ENCODE measurements at places on chromosomes 6 and 20.

- no peak for DNase-seq
These were observed 659.9 kb downstream of the EPM2A start for GRCh38 chr6:145075425-145075824.

- DNase-seq = no peak
These were observed 4.8 kb upstream of the ASF1A start for GRCh38 chr6:118889163-118889562.

- no peak for DNase-seq
These were observed at the start of gene RSPO4 for GRCh38 chr20:1001911-1002681. RSPO4 (minus strand) TSS chr20:1002311; CDS start chr20:1002164, 147 bp downstream.

DNA sequence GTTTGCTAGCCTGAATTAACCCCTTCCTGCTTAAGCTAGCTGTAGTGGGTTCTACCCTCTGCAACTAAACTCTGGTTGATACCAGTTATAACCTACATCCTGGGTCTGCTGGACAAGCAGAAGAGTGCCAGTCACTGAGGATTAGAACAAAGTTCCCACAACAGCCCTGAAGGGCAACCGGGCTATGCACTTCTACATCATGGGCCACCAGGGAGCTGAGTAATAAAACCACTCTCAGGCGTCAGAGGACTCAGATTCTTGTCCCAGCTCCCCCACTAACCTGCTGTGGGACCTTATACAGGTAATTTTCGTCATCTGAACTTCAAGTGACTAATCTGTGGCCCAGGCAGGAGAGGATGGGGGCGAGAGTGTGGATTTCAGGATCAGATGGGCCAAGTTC lies 56.8 kb downstream of the EYA2 start:
- no peak for DNase-seq

GRCh38 chr20:25321262-25321831 lies 69.3 kb downstream of the ABHD12 start:
- DNase-seq = no peak

DNA sequence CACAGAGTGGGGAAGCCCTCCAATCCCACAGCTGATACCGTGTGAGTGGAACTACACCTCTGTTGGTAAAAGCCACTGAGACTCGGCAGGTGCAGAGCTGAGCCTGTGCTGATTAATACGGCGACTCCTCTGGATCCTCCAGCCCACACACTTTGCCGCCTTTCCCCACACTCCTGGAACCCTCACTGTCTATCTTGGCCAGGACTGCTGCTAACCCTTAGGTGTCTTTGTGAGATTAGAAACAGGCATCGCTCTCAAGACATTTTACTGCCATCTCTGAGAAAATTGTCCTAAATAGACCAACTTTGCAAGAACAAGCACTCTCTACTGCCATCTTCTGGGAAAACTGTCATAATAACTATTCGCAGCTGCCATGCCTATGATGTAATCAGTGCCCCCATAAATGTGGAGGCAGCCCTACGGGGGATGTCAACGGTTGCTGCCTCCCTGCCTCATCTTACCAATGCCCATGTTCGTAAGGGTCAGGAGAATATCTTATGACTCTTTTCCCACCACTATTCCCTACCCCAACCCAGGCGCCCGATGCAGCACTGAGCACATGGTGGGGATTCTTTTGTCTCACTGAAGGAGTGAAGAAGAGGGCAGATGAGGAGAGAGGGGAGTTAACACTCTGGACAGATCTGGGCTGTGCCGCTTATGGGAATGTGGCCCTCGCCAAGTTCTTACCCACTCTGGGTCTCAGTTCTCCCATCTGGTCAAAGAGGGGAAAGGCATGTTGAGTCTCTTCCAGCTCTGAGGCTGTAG lies 26.1 kb upstream of the KCNB1 start:
- DNase-seq = no peak

DNA sequence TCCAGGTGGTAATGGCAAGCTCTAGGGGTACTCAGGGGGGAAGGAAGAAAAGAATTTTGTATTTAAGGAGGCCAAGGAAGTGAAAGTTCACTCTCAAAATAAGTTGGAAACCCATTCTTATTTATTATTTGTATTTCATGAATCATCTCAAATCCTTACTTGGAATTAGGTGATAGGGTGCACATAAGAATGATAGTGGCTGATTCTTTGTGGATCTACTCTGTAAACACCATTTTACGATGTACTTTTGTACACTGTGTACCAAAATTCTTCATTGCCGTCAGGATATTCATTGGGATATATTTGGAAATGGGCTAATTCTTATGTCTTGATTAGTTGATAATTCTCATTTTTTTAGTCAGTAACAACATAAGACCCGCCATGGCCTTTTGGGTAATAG lies 179.5 kb upstream of the LAMP5 start:
- no peak for DNase-seq

GRCh38 chr6:10834823-10835222 lies 3.5 kb downstream of the MAK start:
- DNase-seq = no peak

DNA sequence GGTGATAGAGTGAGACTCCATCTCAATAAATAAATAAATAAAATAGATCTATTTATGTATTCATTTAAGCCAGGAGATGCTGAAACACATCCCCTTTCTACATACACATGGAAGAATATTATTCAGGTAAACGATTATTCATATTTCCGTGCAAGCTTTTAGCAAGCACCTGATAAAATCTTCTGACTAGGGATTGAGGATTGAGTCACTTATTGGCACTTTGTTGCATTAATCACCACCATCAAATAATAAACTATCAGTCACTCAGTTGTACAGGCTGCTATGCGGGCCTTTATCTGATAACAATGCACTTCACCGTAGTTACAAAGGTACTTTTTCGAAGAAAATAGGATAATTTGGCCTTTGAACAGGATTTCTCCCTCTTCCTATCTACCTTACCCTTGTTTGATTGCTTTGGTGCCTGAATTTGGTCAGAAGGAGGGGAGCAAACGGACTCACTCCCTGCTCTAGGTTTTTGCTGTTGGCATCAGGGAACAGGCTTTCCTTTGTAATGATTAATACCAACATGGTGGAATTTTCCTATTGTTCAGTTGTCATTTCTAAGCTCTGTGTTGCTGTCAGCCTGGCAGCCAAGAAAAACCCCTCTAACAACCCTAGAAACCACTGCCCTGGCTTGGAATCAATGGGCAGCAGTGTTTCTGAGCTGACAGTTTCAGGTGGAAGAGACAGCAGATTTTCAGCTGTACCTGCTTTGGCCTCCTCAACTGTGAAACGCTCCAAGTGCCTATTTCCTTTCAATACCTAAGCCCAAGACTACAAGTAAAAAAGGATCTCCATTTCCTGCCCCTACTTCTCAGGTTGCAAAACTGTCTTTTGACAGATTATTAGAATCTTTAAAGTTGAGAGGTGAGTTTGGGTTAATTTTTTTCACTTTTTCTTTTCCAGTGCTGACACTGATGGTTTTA lies 63.0 kb downstream of the MYB start:
- DNase-seq = no peak

GRCh38 chr6:159654483-159655098 lies 38.5 kb downstream of the SOD2 start:
- no peak for DNase-seq

GRCh38 chr6:164337925-164338397 lies 923.4 kb downstream of the QKI start:
- DNase-seq = no peak

GRCh38 chr6:167580619-167580911 lies 246.1 kb upstream of the AFDN start:
- no peak for DNase-seq

DNA sequence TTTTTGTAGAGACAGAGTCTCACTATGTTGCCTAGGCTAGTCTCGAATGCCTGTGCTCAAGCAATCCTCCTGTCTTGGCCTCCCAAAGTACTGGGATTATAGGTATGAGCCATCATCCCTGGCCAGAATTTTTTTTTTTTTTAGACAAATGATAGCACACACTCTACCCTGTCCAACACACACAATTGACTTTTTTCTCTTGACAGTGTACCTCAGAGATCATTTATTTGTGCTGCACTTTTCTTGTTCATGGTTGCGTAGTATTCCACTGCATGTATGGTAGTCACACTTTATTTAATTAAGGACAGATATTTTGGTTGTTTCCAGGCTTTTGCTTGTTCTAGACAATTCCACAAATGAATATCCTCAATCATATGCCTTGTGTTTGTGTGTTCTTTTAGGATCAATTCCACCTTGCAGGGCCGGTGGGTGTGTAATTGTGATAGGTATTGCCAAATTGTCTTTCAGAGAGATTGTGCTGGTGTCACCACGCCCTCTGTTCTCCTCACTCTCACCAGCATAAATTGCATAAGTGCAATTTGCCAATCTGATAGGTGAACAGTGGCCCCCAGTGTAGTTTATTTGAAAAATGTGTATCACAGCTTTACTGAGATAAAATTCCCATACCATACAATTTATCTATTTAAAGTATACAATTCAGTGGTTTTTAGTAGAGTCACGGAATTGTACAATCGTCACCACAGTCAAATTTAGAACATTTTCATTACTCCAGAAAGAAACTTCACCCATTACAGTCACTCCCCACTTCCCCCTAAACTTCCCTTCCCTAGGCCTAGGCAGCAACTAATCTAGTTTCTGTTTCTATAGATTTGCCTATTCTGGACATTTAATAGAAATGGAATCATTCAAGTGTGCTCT lies 20.1 kb downstream of the SRC start:
- DNase-seq = no peak

DNA sequence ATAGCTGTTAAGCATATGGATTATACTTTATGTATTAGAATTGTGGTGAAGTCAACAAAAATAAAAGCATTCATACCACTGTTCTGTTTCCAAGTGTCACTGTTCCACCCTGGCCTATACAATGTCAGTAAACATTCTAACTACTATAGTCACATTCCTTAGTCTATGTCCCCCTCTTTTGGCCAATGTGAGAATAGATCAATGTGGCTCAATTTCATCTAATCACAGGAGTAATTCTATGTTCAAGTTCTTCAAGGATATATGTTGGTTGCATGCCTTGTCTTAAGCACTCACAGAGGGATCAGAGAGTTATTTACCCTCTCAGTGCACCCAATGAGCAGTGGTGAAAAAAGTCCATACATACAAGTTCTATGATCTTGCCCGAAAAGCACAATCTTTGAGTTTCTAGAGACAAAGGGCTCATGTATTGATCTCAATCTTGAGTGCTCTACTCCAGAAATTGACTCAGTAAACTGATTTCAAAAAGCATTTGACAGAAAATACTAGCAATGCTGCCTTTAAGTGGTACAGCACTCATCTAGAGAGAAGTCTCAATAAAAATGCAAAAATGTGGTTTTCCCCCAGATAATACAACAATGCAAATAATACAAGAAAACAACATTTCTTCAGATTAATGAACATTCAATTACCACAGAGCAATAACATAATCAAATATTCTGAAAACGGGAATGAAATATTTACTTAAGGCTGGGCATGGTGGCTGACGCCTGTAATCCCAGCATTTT lies 16.5 kb downstream of the SMLR1 start:
- no peak for DNase-seq

GRCh38 chr6:79874531-79875134 lies 72.7 kb downstream of the ELOVL4 start:
- no peak for DNase-seq

GRCh38 chr20:33600981-33601380 lies 61.1 kb upstream of the C20orf144 start:
- no peak for DNase-seq

DNA sequence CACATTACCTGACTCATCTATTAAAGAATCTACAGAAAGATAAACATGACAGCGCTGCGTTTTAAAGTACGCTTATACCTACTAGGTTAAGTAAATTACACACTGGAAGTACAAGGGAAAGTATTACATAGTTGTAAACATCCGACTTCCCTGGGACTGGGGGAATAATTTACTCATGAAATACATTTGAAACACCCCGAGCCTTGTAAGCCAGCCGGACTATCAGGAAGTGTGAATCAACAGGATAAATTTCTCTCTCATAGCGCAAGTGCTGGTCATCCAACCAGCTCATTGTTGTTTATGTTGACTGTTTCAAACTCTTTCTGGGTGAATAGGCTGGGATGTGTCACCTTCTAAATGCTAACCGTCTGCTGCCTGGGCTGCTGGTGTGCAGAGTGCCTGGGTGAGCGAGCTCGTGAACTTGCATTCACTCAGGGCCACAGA lies 4.9 kb downstream of the BMP6 start:
- DNase-seq = no peak

- DNase-seq = no peak
These were observed at the start of gene HLA-DRA for GRCh38 chr6:32439602-32440214. HLA-DRA (plus strand) TSS chr6:32439887; CDS start chr6:32439951, 64 bp downstream.

DNA sequence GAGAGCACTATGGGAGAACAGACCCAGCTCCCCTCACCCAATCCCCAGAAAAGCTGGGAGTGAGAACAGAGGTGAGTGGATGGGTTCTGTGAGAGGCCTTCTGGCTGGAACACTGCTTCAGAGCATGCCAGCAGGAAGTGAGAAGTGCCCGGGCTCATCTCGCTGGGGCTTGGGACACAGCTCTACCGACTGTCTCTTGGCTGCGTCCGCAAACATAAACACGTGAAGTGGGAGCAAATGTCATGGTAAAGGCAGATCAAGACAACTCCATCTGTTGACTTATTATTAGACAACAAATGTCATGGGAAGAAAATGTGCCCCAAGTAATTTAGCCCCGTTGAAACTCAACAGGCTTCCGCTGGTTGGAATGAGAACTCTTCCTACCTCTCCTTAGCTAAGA lies 25.9 kb downstream of the GNAS-AS1 start:
- DNase-seq = no peak

DNA sequence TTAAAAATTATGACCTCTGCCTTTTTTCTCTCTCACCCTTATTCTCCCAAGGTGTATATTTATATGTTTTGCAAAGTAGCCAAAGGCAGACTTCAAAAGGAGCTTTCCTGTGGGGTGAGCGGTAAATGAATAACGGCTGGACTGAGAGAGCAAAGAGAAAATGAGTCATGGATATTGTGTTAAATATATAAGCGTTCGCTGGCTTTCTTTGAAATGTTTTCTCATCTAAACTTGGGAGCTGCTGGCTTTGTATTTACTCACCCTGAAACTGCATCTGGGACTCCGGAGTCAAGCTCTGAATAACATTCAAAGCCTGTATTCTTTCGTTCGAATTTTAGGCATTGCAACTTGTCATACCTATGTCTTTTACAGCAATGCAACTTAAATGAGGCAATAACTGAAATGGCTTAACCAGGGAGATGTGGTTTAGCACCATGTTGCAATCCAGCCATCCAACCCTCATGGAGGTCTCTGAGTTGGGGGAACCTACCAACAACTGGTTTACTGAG lies 32.0 kb downstream of the ATXN1 start:
- DNase-seq = no peak

GRCh38 chr20:19903168-19903811 lies 113.9 kb upstream of the NAA20 start:
- DNase-seq = no peak

- DNase-seq = no peak
These were observed 43.7 kb downstream of the THEMIS start for GRCh38 chr6:127857051-127857637.

- no peak for DNase-seq
These were observed 1.2 kb downstream of the LINC00237 start for GRCh38 chr20:21104921-21105320.

DNA sequence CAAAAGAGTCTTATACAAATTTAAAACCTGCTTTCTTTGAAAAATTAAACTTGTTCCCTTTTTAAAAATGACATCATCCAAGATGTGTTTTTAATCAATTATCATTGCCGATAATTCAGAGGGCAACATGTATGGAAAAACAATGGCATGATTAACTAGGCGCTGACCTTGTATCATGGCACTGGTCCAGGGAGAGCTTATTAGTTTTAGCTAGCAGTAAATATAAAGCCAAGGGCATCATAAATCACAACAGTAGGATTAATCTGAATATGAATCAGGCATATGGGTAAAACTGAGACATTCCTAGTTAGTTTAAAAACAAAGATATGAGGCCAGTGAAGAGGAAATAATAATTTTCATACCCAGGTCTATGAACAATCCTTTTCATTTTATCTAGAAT lies 374.0 kb downstream of the HDGFL1 start:
- DNase-seq = no peak

- no peak for DNase-seq
These were observed 2.5 kb downstream of the SCML4 start for GRCh38 chr6:107821591-107821990.
